ENCODE measurements at places on chromosomes 7 and 10. TPM values are rescaled to one million over a fixed set of nuclear protein-coding genes. Genes with fewer than 3 reads are reported as not detected.

The TYSND1 gene
- total RNA-seq, result 19.4 TPM

The TRIM73 gene
- not detected for total RNA-seq

The ELFN1 gene
- total RNA-seq, result 0.56 TPM

The ANKRD30A gene
- not detected for total RNA-seq

The GHRHR gene
- not detected for total RNA-seq

The ZNF365 gene
- 0.89 TPM for total RNA-seq

The RNF148 gene
- not detected for total RNA-seq

The FBXL13 gene
- total RNA-seq, result 0.25 TPM

The GPR141 gene
- total RNA-seq, result not detected

The EPO gene
- not detected for total RNA-seq

GRCh38 chr10:78365694-78366093 is 332.0 kb downstream of the RPS24 start:
- no peak for DNase-seq

DNA sequence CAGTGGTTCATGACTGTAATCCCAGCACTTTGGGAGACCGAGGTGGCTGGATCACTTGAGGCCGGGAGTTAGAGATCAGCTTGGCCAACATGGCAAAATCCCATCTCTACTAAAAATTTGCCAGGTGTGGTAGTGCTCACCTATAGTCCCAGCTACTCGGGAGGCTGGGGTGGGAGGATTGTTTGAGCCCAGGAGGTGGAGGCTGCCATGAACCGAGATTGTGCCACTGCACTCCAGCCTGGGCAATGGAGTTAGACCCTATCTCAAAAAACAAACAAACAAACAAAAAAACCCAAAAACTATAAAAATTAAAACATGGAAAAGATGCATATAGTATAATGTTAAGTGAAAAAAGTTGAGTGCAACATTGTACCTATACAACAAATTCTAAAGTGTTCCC is 81.4 kb downstream of the AKR1D1 start:
- DNase-seq, result no peak

GRCh38 chr7:106767078-106767477 is 98.0 kb upstream of the PIK3CG start:
- no peak for DNase-seq

DNA sequence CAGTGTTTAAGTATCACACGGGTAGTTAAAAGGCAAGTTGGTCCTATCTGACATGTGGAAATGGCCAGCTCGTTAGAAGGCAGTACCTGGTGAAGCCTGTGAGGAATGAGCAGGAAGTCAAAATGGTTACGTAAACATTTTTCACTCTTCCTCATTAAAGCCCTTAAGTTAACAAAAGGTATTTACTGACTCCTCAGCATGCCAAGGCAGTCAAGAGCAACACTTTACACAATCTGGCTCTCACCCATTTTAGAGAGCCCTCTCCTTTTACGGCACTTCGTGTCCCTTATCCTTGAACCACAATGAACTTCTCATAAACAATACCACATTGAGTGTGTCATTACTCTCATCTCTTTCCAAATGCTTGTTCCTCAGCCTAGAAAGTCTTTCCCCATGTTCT is 11.0 kb upstream of the RSBN1L start:
- no peak for DNase-seq

- no peak for DNase-seq
Observed at GRCh38 chr10:93065675-93066543, 5.3 kb downstream of the CYP26C1 start.

DNA sequence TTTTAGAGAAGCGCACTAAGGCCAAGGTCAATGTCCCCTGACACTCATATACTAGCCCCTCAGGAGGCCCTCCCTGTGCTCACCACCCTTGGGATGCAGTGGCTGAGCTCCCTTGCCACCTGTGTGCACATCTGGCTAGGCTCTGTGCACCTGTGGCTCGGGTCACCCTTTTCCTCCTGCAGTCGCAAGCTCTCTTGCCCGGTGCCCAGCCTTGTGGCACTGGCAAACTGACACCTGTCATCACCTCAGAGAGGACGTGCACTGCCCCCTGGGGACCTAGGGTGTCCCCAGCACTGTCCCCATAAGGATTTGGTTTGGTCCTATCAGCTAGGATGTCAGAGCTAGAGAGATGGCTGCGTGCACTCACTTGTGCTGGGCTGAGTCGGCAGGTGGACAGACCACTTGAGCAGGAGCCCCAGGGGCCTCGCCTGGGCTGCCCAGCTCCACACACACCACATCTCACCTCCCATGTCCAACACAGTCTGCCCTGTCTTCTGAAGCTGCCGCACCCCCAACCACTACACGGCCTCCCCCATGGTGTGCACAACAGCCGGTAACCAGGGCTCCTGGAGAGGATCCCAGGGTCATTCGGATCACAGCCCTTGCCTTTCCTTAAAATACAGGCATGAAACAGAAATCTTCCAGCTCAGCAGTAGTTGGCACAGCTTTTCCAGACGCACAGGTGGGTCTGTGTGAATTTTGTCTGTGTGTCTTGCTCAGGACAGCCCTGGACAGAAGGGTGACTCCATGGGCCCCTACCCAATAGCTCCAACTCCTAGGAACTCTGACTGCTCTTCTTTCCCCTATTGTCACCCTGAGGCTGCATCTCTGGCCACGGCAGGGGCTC is 111.0 kb downstream of the GRID1 start:
- no peak for DNase-seq

GRCh38 chr7:64959072-64959747 is 31.6 kb downstream of the ZNF117 start:
- no peak for DNase-seq

DNA sequence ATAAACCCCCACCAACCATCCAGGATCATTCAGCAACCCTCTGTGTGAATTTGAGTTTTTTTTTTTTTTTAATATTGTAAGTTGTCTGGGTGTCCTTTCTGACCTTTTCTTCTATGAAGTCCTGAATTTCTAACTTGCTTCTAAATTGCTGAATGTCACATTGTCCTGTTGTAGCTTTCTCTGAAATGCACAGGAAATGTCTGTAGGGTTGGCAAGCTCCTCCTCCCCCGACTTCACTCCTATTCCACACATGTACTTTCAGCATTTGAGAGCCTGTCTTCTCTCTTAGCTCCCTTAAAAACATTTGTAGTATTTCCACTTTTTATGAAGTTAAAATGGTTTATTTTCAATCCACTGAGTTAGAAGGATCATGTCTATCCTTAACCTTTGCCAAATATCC is 3.3 kb upstream of the CNNM2 start:
- DNase-seq, result no peak

GRCh38 chr10:76643511-76643911 is 994.1 kb downstream of the KCNMA1 start:
- DNase-seq, result peak; percentile 22

DNA sequence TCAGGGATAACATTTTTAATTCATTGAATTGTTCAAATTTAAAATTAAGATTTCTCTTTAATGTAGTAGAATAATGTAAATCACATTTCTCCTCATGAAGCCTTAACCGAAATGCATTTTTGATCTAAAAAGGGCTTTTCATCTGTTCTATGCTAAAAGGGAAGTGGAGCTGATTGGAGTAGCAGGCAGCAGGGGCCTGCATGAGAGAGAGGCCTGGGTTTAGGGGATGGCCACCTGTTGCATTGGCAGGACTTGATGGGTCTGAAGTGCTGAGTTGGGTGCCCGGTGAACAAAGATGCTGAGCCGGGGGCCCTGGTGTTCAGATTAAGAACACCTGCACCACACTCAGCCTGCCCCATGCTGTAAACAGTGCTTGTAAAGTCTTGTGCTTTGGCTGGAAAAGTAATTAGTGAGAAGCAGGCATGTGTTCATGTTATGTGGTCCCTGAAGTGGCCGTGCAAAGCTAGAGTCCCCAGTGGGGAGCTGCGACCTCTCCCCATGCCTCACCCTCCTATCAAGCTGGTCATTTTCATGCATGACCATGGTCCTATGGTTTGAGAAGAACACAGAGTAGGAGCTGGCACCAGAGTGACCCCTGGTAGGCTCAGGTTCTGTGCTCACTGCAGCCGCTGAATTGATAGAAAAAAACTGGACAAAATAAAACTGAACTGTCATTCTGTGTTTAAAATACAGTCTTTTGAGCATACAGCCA is 124.3 kb downstream of the ADCY1 start:
- DNase-seq, result no peak

- DNase-seq, result no peak
Observed at GRCh38 chr7:141189231-141189630, 115.4 kb downstream of the TMEM178B start.

GRCh38 chr10:28938745-28939144 is 261.4 kb downstream of the BAMBI start:
- peak; percentile 24 for DNase-seq

- no peak for DNase-seq
Observed at GRCh38 chr7:31114593-31115343, 62.7 kb downstream of the ADCYAP1R1 start.

DNA sequence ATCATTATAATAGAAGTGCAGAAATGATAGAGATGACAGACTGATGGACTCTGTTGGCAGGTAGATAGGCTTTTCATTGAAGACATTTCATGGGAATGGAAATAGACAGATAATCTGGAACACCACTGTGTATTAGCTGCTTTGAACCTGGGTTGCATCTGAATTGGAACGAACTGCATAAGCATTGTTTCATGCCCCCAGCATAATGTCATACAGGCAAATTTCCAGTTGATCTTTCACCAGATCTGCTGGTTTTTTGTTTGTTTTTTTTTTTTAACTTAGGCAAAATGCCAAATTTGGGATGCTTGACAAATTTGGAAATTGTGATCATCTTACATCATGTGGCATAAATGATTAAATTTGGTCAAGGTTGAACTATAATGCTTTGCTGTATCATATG is 172.1 kb upstream of the AOAH start:
- DNase-seq, result no peak

DNA sequence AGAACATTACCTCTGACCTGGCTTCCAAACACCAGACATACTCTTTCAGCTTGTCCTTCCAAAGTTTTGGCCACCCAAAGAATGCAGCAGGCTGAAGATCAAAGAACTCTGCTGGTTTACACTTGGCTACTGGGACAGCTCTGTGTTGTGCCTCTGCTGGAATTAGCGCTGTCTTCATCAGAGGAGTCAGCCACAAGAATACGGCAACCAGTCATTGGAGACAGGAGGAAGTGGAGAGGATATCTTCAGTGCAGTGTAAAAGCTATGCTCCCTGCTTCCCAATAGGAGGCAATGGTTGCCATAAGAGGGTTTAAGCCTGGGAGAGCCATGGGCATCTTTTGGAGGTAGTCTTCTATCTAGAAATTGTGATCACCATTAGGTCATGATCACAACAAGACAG is 126.7 kb upstream of the WNT16 start:
- no peak for DNase-seq

DNA sequence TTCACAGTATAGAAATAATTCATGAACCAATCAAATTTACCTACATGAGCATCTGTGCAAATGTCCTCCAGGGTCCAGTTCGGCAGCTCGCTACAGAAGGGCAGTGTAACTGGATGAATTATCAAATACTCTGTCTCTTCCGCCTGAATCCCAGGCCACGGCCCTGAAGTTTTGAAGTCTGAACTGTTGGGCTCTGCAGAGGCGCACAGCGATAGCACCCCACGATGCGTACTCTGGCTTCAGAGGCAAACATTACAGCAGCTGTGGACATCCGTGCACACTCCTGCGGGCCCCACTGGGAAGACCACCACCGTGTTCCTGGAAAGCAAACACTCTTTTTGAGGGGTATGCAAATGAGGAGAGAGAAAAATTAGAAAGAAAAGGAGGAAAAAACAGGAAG is 259.8 kb upstream of the TCERG1L start:
- DNase-seq, result no peak

- no peak for DNase-seq
Observed at GRCh38 chr7:45224832-45225231, 67.2 kb downstream of the RAMP3 start.

DNA sequence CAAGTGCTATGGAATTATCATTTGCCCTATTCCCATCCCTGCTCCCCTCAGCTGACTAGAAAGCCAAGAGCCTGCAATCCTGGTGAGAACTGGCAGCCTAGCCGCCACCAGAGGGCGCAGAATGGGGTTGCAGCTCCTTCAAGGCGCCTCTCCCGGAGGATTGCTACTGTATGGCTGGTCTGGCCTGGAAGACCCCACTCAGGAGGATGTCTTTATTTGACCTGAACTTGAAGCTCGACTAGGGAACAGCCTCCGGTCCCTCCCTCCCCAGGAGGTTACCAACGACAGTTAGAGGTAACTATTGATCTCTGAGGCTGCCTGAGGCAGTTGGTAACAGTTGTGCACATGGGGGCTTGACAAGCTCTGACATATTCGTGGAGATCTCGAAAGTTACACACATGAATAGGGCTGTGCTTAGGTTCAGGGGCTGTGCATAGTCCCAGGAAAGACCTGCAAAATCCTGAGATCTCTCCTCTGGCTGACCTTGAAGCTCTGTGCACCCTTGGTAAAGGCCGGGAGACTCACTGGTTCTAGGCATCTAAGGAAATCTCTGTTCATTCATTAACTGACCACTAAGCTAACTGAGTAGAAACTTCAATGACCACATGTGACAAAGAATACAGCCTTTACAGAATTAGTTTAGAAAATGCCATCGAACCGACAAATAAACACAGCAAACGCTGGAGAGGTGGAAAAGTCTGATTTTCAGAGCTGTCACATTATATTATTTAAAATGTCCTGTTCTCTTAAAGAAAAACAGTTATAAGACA is 65.7 kb downstream of the TSPAN12 start:
- DNase-seq, result peak; percentile 52

DNA sequence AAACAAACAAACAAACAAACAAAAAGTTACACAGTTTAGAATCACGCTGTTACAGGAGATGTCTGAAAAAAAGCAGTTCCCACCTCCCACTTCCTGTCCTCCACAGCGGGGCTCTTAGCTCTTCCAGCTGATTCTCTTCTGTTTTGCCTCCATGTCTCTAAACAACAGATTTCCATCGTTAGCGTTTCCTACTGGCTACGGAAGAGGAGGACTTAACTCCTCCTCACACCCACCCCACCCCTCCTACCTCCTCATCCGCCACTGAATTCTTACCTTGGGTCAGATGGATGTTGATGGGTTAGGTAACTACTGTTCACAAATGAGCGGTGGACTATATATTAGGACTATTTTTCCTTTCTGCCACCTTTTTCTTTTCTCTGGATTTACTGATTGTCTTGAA is 36.8 kb upstream of the NUB1 start:
- no peak for DNase-seq

DNA sequence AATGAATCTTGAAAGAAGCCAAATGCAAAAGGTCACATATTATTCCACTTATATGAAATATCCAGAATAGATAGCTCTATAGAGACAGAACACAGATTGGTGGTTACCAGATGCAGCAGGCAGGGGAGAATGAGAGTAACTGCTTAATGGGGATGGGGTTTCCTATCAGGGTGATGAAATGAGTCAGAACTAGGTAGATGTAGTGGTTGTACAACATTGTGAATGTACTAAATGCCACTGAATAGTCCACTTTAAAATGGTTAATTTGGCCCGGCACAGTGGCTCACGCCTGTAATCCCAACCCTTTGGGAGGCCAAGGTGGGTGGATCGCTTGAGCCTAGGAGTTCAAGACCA is 9.4 kb upstream of the SLC25A28 start:
- DNase-seq, result no peak

- DNase-seq, result no peak
Observed at GRCh38 chr10:85602713-85603112, 763.9 kb downstream of the GRID1 start.

DNA sequence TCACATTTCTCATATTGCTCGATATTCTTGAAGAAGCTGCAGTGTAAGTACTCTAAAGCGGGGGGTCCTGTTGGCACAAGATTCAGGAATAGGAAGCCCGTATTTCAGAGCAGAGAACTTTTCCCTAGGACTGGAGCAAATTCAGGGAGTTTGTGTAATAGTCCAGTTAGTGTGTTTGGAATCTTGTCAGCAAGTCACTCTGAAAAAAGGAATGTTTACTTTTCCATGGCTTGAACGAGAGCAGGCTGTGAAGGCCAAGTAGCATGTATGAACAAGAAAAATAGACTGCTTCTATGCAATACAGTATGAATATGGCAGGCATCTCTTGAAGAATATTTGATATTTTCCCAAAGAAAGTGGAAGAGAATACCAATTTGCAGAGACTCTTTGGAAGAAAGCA is 39.8 kb downstream of the CDC123 start:
- DNase-seq, result no peak

Measured in MG63 (cell line).